Activated CD8-positive, alpha-beta memory T cell treated with anti-CD3 and anti-CD28 coated beads for 4 hours (primary cell): ENCODE measurements at places on chromosomes 11 and 22.

DNA sequence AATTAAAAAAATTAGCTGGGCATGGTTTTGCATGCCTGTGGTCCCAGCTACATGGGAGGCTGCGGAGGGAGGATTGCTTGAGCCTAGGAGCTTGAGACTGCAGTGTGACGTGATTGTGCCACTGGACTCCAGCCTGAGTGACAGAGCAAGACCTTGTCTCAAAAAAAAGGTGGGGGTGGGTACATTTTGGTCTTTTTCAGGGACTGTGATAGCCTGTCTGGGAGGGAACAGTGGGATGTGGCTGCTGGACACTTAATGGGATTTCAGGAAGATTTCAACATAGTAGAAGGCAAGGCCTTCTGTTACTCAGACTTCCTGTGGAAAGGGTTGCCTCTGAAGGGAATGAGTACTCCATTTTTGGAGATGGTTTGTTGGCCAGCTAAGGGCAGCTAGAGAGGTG, 40.6 kb downstream of the RELT start:
- no peak for DNase-seq

- no peak for DNase-seq
Measured at GRCh38 chr11:6526411-6527135, 29.5 kb downstream of the DNHD1 start.

DNA sequence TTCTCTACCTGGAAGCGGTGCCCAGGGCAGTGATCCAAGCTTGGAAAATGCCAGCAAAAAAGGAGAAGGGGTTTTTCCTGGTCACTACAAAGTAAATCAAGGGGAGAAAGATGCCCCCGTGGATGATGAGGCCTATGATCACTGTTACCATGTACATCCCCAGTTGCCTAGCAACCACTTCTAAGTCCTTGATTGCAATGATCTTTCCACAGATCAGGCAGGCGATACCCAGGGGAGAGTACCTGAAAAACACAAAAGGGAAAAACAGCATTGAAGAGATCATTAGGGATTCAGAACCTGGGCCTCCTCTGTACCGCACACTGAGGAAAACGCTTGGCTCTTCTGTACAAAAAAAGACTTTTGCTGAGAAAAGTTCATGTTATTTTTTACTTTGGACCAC, 127.1 kb downstream of the SLC1A2 start:
- no peak for DNase-seq

DNA sequence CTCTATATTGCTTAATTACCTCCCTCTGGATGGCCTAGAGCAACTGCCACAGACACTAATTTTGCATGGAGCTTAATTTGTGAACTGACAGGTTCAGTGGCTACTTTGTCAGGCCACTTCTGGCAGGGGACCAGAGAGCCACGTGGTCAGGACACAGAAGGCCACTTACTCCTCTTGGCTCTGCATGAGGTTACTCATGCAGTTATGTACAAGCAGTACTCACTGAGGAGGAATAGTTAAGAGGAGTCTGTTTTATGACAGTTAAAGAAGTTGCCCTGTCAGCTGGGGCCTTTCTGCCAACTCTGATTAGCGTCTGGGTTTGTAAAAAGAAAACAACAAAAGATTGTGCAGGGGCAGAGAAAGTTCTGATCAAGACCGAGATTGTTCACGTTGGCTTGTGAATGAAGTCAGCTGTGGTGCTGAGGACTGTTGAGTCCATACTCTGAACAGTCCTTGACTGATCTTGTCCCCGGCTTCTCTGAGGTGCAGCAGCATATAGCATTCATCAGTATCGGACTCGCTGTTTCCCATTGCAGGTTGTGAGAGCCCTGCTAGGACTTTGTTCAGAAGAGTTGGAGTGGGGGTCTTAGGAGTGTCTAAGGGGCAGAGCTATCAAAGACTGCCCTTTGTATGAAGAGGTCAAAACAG, 41.4 kb downstream of the PPFIBP2 start:
- DNase-seq = no peak

- DNase-seq = no peak
Measured at GRCh38 chr11:68163691-68164090, 42.5 kb upstream of the CHKA start.

DNA sequence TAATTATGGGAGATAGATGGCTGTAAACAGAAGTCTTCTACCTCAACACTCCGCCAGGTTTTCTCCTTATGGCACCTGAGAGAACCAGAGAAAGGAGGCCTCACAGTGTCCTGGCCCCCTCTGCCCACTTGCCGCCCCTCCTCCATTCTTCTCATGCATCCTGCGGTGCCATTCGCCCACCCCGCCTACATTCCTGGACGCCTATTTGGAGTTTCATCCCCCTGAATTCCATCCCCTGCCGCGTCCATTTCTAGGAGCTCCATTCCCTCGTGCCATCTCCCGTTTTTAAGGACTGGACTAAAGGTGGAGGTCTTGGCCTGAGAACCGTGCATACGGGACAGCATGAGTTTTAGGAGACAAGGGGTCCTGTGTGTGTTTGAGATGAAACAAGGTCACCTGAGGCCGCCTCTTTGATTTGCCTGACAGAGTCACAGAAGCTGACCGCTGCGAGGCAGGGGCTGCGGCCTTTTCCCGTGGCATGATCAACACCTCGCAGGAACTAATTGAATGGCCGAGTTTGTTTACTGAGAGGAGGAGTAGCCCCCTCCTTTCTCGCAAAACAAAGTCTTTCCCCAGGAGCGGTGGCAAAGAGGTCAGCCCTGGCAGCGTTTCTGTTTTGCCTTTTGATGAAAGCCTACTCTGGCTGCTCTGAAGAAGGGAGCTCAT, 246.2 kb downstream of the ST3GAL4 start:
- DNase-seq = no peak

GRCh38 chr11:4178813-4179662, 84.4 kb downstream of the RRM1 start:
- DNase-seq = no peak

- no peak for DNase-seq
Measured at GRCh38 chr11:121652971-121653370, 200.2 kb upstream of the SORL1-AS1 start.

- DNase-seq = no peak
Measured at GRCh38 chr22:42364604-42365110, 67.5 kb downstream of the NFAM1 start.

DNA sequence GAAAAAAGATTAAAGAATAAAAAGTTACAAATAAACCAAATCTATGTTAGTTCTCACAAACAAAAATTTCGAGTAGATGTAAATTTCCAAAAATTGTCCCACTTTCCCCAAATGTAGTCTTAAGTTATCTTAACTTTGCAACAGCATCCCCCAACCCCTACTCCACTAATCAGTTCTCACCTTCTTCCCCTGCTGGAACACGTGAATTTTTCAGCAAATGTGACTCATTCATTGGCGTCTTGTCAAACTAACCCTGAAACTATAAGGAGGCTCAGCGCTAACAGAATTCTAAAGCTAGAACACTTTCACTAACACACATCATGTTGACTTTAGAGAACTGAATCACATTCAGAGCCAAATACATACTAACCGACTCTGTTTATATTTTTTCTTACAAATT, 46.1 kb downstream of the PHF21A start:
- DNase-seq = no peak

GRCh38 chr11:33733980-33734379, 2.2 kb downstream of the CD59 start:
- no peak for DNase-seq

GRCh38 chr11:61187505-61188130, 15.7 kb upstream of the PGA3 start:
- peak; percentile 56 for DNase-seq

GRCh38 chr11:33540946-33541915, 159.4 kb downstream of the C11orf91 start:
- DNase-seq = no peak

GRCh38 chr11:116972691-116973090, 125.5 kb downstream of the SIK3 start:
- no peak for DNase-seq

DNA sequence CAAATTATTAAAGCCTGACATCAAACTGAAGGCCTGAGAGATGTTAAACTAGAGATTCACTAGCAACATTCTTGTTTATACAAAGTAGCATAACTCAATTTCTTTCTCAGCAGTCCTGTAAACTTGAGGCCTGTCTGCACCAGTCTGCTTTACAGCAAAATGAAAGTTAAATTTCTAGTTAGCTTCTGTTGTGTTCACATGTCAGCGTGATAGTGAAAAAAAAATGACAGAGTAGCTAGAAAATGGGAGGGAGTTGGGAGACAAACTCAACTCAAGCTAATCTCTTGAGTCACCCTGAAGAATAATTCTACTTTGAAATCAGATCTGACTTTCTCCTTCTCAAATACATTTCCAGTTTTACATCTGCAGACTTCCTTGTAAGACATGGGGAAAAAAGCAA, 6.5 kb downstream of the RBFOX2 start:
- no peak for DNase-seq

DNA sequence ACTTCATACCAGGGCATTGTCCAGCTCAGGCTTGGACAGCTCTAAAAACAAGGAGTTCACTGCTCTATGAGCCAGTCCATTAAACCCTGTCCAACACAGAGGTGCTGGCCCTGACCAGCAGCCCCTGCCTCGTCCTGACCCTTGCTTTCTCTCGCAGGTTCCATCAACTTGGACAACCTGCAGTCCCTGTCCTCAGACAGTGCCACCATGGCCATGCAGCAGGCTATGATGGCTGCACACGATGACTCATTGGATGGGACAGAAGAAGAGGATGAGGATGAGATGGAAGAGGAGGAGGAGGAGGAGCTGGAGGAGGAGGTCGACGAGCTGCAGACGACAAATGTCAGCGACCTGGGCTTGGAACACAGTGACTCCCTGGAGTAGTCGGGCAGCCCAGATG, 65.1 kb downstream of the FEZ1 start:
- DNase-seq = no peak

DNA sequence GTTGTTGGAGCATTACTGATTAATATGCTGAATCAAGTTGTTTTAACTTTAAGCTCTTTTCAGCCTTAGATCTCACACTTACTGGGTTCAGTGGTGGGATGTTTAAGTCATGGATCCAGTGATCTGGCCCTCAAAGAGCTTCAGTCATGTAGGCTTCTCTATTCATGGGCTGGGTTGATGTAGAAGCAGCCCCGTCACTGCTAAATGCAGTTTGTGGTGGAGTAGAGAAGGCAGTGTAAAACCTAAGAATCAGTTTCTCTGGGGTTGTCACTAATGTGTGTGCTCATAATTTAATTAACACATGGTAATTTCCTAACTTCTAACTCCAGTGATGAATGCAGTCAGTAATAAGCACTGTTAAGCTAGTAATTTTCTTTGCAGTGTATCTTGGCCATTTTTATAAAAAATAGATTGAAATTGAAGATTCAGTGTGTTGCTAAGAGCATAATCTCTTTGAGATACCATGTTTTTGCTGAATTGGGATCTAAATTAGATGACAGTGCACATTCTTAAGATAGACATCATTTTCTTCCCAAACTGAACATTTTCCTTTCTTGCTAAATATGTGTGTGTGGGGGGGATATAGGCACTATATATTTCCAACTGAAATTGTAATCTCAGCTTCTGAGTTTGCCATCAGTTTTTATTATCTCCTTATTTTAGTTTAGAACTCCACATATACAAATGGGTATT, 9.0 kb downstream of the SPCS2 start:
- DNase-seq = no peak

DNA sequence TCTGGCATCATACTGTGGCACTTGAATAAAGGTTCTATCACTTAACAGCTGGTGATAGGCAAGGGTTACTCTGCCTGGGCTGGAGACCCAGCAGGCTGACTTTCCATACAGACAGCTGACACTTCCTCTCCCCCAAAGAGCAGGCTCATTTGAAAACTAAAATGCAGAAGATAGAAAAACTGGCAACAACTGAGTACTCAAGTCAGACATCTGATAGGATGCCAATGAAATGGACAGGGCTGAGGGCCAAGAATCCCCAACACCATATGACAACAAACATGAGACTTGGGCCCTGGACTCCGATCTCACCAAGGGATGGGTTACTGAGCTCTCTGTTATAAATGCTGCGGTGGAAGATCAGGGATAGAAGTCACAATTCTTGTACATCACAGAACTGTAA, 237.2 kb downstream of the LRRC4C start:
- DNase-seq = no peak

DNA sequence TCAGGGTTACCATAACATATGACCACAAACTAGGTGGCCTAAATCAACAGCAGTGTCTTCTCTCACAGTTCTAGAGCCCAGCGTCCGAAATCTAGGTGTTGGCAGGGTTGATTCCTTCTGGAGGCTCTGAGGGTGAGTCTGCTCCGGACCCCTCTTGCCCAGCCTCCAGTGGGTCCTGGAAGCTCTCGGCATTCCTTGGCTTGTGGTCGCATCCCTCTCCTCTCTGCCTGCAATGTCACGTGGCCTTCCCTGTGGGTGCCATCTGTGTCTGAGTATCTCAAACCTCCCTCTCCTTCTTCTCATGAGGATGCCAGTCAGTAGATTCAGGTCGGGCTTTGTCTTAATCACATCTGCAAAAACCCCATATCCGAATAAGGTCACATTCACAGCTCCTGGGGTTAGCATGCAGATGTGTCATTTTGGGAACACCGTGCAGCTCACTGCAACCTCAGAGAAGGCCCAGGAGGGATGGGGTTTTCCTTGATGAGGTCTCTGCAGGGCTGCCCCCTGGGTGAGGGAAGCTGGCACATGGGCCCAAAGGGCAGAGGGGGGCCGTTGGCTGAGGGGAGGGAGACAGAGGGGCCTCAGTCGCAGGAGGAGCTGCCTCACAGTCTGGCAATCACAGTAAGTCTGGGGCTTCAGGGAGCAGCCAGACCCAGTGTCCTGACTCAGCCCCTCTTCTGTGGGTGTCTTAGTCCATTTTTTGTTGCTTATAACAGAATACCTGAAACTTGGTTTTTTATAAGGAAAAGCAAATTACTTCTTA, 41.2 kb downstream of the PARVG start:
- no peak for DNase-seq

DNA sequence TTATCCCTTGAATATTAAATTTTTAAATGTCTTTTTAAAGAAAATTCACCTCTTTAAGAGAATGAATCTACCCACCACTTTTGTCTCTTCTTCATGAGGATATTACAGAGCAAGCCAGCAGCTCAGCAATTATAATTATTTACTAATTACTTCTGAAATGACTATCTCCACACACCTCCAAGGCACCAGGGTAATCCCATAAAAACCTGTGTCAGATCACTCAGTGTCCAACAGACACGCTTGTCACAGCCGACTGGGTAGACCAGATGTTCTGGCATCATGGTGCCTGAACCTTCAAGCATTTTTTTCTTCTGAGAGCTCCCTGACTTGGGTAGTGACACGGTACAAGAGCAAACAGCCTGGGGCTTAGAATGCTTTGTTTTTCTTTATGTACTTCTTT, 61.4 kb downstream of the EFCAB6 start:
- no peak for DNase-seq

DNA sequence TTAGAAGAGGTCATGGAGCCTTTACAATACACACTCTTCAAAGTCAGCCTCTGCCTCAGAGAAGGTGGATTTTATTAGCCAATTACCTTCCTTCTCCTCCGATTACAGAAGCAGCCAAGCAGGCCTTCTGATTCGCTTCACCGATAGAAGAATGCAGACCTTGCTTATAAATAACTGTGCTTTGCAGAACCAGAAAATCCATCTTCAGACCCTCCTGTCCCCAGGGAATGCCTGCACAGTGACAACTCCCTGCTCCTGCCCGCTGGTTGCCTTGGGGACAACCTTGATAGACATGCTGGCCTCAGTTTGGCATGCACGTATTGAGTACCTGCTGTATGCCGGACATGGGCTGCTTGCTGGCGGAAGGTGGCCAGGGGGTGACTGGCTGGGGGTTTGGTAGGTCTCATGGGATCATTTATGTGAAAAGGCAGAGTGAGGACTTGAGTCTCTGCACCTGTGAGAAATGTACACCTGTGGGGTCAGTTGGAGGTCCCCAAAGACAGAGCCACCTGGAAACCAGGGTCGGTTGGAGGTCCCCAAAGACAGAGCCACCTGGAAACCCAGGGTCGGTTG, 1238.7 kb downstream of the BRD1 start:
- DNase-seq = no peak
